ENCODE measurements at places on chromosomes 4 and X. TPM values are rescaled to one million over a fixed set of nuclear protein-coding genes. Genes with fewer than 3 reads are reported as not detected.

GRCh38 chr4:122689972-122690371 is 42.5 kb upstream of the BBS12 start:
- DNase-seq: no peak

DNA sequence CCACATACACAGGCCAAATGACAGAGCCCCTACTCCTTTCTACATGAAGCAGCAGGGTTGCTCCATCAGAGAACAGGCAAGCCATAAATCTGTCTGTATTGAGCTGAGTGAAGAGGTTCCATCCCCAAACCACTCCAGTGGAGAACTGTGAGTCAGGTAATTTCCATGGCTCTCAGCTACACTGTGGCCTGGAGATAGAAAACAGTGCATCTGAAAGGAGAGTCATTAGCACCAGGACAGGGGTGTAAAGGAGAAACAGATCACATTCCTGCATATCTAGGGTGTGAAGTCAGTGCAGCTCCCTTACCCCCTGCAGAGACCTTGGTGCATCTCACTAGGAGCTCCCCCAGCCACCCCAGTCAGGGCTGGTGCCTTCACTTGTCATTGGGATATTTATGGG is 314.7 kb downstream of the CHIC1 start:
- no peak for DNase-seq

DNA sequence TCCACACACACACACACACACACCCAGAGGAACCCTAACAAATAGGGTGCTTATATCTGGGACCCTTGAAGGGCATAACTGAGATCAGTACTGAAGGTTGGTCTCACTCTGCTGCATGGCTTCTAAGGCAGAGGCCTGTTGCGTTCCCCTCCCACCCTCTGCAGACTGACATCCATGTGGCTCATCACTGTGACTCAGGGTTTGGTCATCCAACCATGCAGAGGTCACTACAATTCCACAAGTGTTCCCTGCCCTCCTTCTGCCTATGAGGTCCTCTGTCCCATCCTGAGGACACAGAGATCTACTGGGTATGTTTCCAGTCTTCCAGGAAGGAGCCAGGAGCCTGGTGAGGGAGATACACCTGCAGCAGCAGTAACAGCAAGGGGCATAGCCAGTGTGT is 55.8 kb downstream of the XAGE2 start:
- DNase-seq: no peak

GRCh38 chrX:71629467-71629866 is 11.2 kb upstream of the CXCR3 start:
- DNase-seq: no peak

PAGE4 gene
- total RNA-seq: 22.4 TPM

Measured in Caco-2 (cell line).